ENCODE measurements at places on chromosomes 2 and 18.

DNA sequence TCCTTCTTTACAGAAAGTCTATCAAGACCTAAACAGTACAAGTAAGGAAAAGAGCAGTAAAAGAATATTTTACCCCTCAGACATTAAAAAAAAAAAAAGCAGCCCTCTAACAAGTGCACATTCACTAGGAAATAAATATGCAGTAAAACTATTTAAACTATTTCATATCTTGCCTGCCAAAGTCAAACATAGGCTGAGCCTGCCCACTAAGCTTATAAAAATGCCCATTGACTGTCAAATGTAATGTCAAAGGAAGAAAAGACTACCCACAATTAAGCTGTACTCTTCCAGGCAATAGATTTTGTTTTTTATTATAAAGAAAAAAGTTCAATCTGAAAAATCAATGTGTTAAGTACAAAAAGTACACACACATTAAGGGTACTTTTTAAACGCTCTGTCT lies 11.8 kb downstream of the ALS2 start:
- DNase-seq: peak; percentile 43

DNA sequence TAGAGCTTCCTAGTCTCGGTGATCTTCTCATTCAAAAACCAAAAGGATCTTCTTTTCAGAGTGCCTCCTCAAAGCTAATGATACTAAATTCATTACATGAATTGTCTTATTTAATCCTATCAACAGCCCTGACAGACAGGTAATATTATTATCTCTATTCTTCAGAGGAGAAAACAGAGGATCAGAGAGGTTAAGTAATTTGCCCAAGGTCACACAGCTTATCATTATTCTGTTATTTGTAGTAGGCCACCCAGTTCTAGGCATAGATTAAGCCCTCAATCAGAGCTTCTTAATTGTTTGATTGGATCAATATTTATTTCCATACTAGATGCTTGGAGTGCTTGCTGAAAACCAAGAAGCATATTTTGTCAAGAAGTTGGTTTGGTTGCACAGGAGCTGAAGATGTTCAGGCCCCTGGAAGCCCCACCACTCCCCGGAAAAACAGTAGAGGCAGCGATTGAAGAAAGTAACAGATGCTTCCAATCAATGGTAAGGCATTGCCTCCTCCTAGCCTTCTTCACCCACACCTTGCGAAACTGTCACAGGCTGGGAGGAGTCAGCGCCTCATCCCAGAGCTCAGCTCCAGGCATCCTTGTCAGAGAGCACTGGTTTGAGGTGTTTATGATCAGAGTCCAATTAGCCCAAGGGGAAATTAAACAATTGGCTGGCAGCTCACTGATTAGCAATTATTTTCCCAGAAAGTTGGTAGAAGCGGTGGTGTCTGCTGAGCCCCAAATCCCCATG lies 487.2 kb downstream of the BCL11A start:
- DNase-seq: no peak

DNA sequence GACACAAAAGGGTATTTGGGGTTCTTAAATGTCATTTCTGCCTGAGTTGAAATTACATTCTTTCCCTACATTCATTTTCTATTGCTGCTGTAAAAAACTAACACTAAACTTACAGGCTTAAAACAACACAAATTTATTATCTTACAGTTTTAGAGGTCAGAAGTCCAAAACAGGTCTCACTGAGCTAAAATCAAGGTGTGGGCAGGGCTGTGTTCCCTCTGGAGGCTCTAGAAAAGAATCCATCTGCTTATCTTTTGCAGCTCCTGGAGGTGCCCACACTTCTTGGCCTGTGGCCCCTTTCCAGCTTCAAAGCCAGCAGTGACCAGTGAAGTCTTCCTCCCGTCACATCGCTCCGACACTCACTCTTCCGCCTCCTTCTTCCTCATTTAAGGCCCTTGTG lies 23.2 kb upstream of the SLC1A4 start:
- DNase-seq: no peak

GRCh38 chr2:33421820-33422219 lies 54.6 kb upstream of the RASGRP3 start:
- no peak for DNase-seq

DNA sequence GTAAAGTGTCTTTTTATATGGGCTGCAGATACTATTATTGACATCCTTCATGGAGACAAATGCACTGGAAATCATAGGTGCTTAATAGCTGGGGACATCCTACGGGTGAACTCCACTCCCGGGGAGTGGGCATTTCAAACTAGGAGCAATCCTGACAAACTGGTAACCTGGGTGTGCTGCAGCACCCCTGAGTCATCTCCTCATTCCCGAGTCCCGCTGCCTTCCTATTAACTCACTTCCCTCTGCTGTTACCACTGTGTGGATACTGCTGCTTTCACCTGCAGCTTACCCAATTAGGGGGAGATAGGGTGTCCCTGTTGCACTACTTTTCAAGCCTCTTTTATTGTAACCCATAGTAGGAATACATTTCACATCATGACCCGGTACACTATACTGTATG lies 134.2 kb downstream of the RAPGEF4 start:
- no peak for DNase-seq

DNA sequence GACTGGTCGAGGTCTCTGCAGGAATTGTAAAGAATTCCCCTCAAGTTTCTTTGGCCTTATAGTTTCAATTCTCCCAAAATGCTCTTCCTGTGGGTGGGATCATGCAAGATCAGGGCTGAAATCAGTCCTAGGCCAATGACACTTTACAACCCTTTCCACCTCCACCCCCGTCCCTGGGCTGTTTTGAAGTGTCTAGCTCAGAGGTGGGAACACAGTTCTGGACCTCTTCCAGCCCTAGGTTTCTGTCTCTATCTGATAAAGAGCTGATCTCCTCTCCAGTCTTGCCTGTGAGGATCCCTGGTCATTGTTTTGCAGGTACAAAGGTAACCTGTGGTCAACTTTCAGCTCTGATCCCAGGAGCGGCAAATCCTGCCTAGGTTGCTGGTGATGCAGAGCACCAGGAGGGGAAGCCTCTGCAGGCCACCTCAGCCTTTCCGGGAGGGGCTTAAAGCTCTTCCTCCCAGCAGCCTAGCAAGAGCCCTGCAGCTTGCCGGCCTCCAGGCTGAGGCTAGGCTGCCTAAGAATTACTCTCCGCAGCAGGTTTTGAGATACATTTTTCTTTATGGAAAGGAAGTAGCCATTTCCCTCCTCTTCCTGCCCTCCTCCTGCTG lies 69.8 kb upstream of the WIPF1 start:
- DNase-seq: no peak

- DNase-seq: no peak
Measured at GRCh38 chr2:204180649-204181048, 244.1 kb downstream of the ICOS start.

DNA sequence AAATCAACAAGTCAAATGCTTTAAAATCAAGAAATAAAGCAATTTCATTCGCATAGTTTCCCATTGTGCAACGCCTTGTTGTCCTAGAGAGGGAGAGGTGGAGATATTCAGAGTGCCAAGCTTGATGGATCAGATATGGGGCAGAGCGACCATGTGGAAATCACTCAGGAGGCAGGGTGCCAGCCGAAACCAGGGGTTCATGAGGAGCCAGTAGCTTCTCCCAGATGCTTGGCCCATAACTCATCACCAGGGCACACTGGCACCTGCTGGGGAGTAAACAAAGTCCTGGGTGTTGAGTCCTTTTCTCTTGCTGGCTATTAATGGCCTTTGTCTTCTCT lies 53.0 kb upstream of the ASAP2 start:
- DNase-seq: no peak

- DNase-seq: peak; percentile 80
Measured at GRCh38 chr2:9139491-9140443, 66.8 kb upstream of the ASAP2 start.

- DNase-seq: no peak
Measured at GRCh38 chr2:231176066-231176465, 22.4 kb upstream of the ARMC9 start.

GRCh38 chr18:76233406-76233805 lies 261.6 kb downstream of the ZNF516 start:
- DNase-seq: no peak

GRCh38 chr2:196718419-196719109 lies 79.0 kb downstream of the CCDC150 start:
- DNase-seq: no peak

DNA sequence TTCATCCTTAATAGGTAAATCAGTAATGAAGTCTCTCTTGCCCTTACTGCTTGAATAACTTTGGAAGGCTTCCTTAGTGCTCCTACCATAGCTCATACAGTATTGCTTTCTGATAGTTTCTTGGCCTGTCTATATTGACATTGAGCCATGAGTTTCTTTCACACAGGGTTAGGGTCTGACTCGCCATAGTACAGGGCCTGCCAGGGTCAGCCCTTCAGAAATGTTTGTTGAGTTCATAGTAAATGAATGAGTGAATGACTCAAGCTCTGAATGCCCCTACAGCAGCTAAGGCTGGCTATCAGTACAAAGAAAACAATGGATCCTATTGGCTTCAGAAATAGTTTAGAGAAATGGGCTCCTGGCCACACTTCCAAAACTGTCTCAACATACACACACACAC lies 65.0 kb upstream of the LRATD1 start:
- no peak for DNase-seq

DNA sequence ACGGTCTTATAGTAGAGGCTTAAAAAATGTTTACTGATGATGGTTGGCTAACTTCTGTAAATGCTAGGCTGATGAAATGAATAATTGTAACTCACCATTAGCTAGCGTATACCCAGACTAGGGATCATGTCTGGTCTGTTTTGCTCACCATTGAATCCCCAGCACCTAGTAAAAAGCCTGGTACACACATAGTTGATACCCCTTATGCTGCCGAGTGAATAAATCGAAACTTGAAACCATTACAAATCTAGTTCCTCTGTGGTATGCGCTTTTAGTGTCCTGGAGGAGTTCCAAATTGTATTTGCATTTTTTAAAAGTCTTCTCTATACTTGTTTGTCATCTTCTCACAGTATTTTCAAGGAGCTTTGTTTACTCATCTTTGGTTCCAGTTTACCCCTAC lies 1.3 kb downstream of the TAF1B start:
- peak; percentile 27 for DNase-seq

- no peak for DNase-seq
Measured at GRCh38 chr2:108271691-108272253, 16.9 kb upstream of the SULT1C2 start.

DNA sequence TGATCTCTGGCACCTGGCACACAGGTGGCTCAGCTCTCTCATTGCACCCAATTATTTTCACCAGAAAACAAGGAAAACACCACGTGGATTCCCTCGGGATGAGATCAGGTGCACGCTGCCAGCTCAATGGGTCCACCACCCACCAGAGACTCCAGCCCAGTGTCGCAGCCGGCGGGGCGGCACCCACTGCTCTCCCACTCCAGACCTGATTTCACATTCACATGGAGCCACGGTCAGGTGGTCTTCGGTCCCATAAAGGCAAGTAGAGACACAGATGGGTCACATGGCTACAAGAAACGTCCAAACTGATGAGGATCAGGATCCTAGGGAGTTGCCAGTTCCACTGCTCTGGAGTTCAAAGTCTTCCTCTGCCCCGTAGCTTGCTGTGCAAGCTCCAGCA lies 217.6 kb downstream of the ANKRD30B start:
- no peak for DNase-seq

GRCh38 chr2:159961037-159961436 lies 101.4 kb downstream of the PLA2R1 start:
- DNase-seq: no peak

DNA sequence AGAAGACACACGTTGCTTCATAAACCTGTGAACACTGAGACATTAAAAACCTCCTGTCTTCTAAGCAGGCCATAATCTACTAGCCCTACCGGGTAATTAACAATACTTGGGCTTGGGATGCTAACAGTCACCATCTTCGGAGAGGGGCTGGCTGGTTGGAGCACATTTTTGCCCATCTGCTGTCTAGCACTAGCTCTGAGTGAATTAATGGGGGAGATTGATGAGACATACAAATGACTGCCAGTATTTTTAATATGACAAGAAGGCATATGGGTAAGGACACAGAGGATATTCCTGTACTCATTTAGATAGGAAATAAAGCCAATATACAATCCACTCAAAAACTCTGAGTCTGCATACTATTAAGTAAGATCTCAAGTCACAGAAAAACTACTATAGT lies 651.6 kb upstream of the SOX11 start:
- no peak for DNase-seq

DNA sequence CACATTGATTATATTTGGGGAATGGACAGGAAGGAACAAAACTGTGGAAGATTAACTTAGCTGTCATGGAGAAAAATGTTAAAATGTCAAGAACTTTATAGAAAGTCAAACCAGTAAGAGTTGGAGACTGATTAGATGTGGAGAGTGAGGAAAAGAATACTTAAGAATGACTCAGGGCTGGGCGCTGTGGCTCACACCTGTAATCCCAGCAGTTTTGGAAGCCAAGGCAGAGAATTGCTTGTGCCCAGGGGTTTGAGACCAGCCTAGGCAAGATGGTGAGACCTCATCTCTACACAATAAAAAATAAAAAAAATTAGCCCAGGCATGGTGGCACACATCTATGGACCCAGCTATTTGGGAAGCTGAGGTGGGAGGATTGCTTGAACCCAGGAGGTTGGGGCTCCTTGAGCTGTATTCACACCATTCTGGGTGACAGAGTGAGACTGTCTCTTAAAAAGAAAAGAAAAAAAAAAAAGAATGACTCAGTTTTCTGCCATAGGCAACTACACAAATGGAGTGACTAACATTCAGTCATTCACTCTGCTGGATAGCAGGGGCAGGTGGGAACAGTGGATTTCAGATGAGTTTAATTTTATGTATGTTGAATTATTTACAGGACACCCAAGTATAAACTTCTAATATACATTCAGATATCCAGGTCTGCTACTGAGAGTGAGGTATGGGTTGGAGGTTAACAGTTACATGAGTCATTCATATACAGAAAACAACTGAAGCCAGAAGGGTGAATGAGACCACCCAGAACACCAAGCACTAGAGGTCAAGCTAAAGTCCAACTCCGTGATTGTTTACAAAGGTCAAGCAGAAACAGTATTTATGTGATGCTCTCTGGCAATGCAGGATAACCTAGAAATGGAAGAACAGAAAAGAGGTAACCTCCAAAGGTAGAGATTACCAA lies 33.9 kb downstream of the ORC2 start:
- DNase-seq: peak; percentile 21

- no peak for DNase-seq
Measured at GRCh38 chr2:224956706-224957105, 85.6 kb downstream of the DOCK10 start.

GRCh38 chr2:26613241-26614215 lies 27.6 kb downstream of the CIB4 start:
- no peak for DNase-seq

GRCh38 chr2:119289093-119289492 lies 65.5 kb downstream of the STEAP3 start:
- DNase-seq: no peak

GRCh38 chr2:120899771-120900170 lies 164.1 kb downstream of the GLI2 start:
- no peak for DNase-seq

DNA sequence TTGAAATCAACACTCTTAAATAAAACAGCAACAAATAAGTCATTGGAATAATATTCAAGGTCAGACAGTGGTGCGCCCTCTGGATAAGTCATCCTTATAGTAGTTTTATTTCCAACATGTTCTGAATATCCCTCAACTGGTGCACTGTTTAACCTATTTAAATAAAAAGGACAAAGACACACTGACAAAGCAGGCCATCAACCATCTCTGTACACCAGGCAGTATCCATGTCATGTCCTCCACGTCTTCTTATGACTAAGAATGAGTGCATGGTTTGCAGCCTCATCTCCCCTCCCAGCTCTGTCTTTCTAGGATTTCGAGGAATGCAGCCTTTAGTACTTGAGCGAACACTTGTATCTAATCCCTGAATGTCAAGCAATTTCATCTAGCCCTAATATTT lies 42.4 kb downstream of the ST3GAL5 start:
- peak; percentile 49 for DNase-seq

- no peak for DNase-seq
Measured at GRCh38 chr18:6821356-6821755, 91.8 kb downstream of the ARHGAP28 start.

Data from AG08396 (cell line).